ENCODE measurements at places on chromosomes 3 and 15. TPM values are rescaled to one million over a fixed set of nuclear protein-coding genes. Genes with fewer than 3 reads are reported as not detected.

ARHGAP31 gene
- 19.8 TPM for total RNA-seq

PCSK6 gene
- 20.0 TPM for total RNA-seq

LAMB2 gene
- total RNA-seq: 580 TPM

FGD5 gene
- 74.3 TPM for total RNA-seq

SNTN gene
- total RNA-seq: not detected

CHST14 gene
- total RNA-seq: 6.7 TPM

ZNF639 gene
- total RNA-seq: 31.2 TPM

SEMA5B gene
- total RNA-seq: under 0.01 TPM

CSNK1G1 gene
- total RNA-seq: 16.1 TPM

TTBK2 gene
- total RNA-seq: 9.9 TPM

SPRED1 gene
- total RNA-seq: 13.9 TPM

TMEM45A gene
- 10.7 TPM for total RNA-seq

CLDN18 gene
- total RNA-seq: not detected

RTP1 gene
- total RNA-seq: not detected

Data from lung microvascular endothelial cell (primary cell).